ENCODE measurements at places on chromosomes 16 and 17.

DNA sequence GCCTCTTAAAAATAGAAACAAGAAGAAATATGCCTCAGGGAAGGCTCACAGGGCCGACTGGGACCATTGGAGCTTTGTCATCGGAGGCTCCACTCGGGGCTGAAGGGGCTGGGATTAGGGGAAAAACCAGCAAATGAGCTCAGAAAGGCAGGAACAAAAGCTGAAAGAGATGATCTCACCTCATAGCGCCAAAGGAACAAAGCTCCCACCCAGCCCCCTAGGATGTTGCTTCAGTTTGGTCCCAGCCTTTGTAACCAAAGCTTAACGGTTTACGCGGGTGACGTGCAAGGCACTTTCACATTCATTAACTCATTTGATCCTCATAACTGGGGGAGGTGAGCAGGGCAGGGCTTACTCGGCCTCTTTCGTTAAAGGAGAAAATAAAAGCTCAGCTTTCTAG, 168.5 kb upstream of the DYNLRB2 start:
- no peak for DNase-seq

GRCh38 chr17:45451131-45451530, 18.5 kb upstream of the ARHGAP27 start:
- no peak for DNase-seq

GRCh38 chr16:4613636-4614570, 785 bp downstream of the UBALD1 start:
- DNase-seq: no peak

DNA sequence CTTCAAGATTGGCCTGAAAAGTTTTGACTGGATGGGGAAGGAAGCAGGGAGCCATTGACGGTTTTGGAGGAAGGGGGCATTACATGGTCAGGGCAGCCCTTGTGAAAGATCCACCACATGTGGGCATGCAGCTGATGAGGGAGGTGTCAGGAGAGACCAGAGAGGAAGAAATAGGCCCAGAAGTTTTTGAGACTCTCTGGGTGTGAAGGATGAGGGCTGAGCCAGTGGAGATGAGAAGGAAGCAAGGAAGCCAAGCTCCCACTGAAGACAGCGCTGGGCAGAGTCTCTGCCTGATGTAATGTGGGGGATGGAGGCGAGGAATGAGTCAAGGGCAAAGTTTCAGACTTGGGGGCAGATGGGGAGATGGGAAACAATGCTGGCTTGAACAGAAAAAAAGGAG, 530 bp downstream of the CCL17 start:
- no peak for DNase-seq

- no peak for DNase-seq
Observed at GRCh38 chr17:49741692-49742076, 22.2 kb downstream of the FAM117A start.

GRCh38 chr16:72210555-72210954, 38.6 kb upstream of the PMFBP1 start:
- no peak for DNase-seq

- no peak for DNase-seq
Observed at GRCh38 chr17:29444589-29444988, 54.4 kb downstream of the TAOK1 start.

- no peak for DNase-seq
Observed at GRCh38 chr16:23857881-23858269, 22.1 kb downstream of the PRKCB start.

- no peak for DNase-seq
Observed at GRCh38 chr16:68081861-68082628, 3.1 kb upstream of the NFATC3 start.

- DNase-seq: no peak
Observed at GRCh38 chr16:1550069-1550468, 16.6 kb downstream of the TMEM204 start.

GRCh38 chr17:42460371-42460770, 1.7 kb downstream of the ATP6V0A1 start:
- DNase-seq: no peak

DNA sequence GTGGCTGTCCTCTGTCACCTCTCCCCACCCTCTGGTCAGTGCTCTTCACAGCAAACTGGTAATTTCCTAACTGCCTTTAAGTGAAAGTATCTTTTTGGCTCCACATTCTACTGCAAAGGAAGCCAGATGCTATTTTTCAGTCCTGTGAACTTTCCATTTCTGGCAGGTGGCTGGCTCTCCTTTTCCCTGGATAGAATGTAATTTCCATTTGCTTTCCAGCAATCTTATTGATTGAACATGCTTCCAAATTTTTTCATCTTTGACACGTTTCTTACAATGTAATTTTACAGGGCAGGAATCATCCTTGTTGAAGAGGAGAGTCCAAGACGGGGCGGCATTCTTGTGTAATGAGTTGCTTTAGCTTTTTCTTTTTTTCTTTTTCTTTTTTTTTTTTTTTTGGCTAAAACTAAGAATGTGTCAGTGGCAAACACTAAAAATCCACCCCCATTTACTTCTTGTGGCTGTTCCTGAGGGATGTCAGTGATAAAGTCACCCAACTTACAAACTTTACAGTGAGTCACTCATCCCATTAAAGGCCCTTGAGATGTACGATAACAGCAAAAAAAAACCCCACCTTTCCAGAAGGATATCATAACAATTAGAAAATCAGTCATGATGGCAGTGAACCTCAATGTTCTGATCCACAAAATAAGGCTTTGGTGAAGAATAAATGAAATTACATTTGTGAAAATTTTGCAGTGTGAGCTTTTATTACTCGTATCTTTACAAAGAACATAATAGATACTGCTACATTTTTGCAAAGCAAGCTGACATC, 29.4 kb upstream of the PRKCA start:
- DNase-seq: no peak

DNA sequence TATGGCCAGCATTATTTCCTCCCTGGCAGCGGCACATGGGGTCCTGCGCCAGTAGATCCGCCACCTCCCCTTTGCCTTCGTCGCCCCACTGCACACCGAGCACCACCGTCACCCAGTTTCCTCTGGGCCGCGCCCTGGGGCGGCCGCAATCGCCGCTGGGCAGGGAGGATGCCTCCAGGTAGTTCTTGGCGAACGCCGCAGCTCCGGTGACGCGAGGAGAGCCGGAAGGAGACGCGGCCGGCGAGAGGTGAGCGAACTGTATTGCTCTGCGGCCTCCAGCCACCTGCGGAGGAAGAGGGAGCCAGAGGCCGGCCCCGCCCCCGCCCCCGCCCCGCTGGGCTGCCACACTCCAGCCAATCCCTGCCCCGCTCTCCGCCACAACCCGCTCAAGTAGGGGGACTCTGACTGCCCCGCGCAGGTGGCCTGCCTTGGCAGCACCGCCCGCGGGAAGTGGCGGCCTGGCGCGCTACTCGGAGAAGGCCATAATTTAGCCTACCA, 11.8 kb upstream of the SLFN13 start:
- DNase-seq: no peak

- no peak for DNase-seq
Observed at GRCh38 chr16:54734156-54734555, 196.5 kb upstream of the IRX5 start.

DNA sequence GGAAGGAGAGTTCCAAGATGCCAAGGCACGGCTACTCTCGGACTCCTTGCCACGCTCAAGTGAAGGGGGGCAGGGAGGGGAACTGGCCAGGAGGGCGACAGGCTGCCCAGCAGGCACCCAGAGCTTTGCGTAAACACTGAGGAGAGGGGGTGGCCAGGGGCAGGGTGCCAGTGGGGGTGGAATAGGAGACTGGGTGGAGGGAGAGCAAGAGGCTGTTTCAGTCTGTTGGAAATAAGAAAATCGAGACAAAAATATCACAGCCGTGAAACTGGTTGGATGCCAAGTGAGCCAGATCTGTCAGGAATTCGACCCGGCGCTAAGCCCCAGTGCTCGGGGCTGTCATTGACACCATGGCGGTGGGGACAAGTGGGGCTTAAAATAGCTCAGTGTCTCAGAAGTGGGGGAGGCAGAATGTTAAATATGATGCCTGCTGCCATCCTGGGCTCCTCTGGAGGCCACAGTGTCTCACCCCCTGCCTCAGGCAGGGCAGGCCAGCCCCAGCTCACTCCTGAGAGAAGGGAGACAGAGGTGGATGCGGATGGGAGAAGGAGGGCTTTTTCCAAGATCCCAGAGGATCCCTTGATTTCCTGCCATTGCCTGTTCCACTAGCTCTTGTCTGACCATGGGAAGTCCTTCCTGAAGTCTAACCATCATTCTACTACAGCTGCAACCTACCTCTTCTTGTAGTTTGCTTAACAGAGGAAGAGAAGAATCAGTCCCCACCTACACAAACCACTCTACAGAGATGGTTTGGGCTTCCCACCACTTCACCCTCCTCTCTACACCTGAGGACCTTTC, 9.5 kb downstream of the PNMT start:
- no peak for DNase-seq

- DNase-seq: no peak
Observed at GRCh38 chr17:47981462-47981861, 10.5 kb downstream of the CDK5RAP3 start.

GRCh38 chr17:279331-279730, 73.3 kb downstream of the RPH3AL start:
- no peak for DNase-seq

DNA sequence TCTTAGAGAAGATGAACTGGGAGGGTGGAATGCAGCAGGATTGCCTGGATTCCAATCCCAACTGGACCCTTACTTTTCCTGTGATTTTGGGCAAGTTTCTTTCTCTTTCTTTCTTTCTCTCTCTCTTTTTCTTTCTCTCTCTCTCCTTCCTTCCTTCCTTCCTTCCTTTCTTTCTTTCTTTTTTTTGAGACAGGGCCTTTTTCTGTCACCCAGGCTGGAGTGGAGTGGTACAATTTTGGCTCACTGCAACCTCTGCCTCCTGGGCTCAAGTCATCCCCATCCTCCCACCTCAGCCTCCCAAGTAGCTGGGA, 20.5 kb downstream of the CDH1 start:
- no peak for DNase-seq

- peak; percentile 69 for DNase-seq
Observed at GRCh38 chr16:84864326-84864955, 44.7 kb downstream of the CRISPLD2 start.

GRCh38 chr17:60169921-60170817, 20.4 kb downstream of the CA4 start:
- no peak for DNase-seq

- no peak for DNase-seq
Observed at GRCh38 chr17:75267153-75267410, 3.9 kb downstream of the MIF4GD start.

GRCh38 chr16:1863681-1864460, 8.1 kb downstream of the MEIOB start:
- DNase-seq: no peak

DNA sequence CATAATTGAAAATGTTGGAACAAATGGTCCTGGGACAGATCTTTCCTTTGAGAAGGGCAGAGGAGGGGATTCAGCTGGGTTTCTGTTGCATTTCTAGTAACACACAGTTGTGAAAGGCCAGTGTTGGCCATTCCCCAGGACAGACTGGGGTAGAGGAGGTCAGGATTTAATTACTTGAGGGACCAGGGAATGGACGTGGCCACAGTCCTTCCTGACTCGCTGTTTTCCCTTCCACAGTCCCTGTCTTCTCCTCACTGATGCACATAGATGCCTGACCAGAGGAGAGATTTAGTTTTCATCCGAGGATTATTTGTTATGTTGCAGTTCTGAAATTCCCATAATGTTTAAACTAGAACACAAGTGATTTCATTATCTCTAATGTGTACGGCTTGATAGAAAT, 25.2 kb upstream of the HEATR6 start:
- no peak for DNase-seq

GRCh38 chr17:534071-534691, 180.5 kb downstream of the VPS53 start:
- DNase-seq: no peak

DNA sequence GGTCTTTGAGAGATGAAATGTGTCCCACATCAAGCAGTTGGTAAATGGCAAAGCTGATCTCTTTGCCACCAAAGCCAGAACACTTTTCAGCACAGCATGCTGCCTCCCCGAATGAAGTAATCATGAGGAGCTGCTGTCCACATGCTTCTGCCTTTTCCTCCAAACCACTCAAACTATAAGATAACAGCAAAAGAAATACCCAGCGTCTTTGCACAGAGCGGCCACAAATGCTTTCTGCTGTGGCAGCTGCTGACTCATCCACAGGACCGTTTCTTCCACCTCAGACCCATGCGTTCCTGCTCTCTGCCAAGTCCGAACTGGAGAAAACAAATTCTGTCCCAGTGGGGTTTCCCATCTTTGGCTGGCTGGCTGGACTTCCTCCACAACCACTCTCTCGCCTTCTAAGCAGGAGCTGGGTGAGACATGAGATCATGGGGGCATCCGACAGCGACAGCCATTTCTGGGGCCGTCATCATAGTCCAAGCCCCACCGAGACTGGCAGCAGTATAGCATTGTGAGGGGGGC, 27.1 kb downstream of the TBC1D3B start:
- DNase-seq: no peak

Measured in COLO829 (cell line).